ENCODE measurements at places on chromosomes 7 and 10.

DNA sequence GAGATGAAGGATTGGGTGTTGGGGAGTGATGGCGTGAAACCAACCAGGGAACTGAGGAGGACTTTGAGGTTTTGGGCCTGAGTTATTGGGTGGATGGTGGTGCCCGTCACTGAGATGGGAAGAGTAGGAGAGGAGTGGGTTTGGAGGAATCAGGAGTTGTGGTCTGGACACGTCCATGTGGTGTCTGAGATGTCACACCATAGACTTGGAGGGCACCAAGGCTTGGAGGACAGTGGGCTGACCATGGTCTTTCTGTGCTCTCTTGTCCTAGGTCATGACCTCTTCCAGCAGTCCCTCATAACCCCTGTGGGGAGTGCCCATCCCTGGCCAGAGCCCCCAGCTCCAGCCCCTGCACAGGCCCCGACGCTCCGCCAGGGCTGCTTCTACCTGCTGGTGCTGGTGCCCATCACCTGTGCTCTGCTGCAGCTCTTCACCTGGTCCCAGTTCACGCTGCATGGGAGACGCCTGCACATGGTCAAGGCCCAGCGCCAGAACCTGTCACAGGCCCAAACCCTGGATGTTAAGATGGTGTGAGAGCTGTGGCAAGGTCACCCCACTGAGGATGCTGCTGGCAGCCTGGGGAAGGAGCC is 24.2 kb upstream of the C10orf95 start:
- DNase-seq = no peak

GRCh38 chr7:153193144-153193595 is 433.6 kb downstream of the ACTR3B start:
- peak; percentile 33 for DNase-seq

- no peak for DNase-seq
Observed at GRCh38 chr7:30845426-30846135, 66.1 kb upstream of the AQP1 start.

DNA sequence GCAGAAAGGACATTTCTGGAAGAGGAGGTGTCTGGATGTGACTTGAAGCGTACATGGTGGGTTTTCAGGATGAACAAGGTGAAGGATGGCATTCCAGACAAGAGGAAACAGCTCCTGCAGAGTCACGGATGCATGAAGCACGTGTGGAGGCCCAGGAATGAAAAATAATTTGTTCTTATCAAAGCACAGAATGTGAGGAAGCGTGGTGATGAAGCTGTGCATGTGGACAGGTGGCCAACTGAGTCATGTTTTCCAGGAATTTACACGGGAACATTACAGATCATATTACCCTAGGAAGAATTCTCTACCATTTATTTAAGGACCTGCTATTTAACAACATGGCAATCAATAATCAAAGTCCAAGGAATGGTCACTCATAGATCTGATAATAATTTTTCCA is 413.2 kb upstream of the KLF6 start:
- no peak for DNase-seq

GRCh38 chr7:55214707-55215106 is 150.4 kb upstream of the LANCL2 start:
- DNase-seq = no peak

DNA sequence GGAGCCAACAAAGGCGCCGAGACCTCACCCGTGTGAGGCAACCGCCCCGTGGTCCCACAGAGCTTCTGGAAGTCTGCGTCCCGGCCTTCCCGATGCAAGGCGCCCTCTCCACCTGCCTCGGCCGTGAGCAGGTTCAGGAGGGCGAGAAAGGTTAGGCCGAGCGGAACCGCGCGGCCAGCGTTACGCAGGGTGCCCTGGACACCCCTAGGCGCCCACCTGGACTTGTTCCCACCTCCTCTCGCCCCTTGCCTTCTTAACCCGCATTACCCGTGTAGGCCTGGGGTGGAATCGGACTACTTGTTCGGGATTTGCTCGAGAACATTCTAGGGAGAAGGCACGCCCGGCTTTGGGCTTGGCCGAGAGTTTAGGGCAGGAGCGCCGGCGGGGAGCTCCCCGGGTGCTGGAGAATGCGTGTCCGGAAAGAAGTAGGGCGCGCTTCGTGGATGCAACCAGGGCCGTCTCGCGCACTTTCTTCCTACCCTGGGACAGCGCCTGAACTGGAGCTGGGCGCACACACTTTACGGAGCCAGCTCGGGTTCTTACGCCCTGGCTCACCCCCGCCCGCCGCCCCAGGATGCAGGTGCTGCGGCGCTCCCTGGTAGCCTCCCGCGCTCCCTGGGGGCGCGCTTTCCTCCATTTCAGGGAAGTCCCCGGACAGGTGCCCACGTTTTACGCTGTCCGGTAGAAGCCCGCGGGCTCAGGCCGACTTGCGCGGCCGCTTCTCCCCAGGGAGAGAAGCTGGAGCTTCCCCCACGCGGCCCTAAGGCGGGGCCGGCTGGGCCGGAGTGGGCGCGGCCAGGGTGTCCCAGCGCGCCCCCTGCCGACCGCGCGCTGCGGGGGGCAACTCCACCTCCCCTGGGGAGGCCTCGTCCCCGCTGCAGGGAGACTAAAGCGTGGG is 74.5 kb downstream of the INSIG1 start:
- peak; percentile 66 for DNase-seq

DNA sequence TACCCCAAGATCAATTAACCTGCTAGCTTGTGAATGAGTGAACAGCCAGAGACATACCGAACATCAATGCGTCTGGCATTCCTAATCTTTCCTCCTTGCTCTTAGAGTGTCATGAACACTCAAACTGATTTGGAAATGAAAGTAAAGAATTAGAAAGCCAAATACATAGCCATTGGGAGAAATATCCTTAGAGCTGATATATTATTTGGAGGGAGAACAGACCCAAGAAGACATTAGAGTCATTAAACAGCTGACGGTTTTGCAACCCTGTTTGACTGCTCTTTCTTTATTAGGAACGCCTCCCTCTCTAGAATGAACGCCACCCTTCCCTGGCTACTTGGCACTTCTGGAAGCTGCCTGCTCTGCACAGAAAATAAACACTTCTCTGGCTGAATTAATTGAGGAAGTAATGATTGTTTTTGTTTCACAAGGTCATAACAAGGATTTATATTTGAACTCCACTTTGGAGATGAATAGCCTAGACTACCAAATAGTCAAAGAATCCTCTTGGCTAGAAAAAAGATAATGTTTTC is 42.8 kb downstream of the CTTNBP2 start:
- no peak for DNase-seq
